ENCODE measurements at places on chromosomes 4 and X. TPM values are rescaled to one million over a fixed set of nuclear protein-coding genes. Genes with fewer than 3 reads are reported as not detected.

The FLNA gene
- total RNA-seq, result 1,023 TPM

The PABPC1L2B gene
- not detected for total RNA-seq

The ETDB gene
- total RNA-seq, result not detected

The GCNA gene
- 3.2 TPM for total RNA-seq

The ATOH1 gene
- total RNA-seq, result not detected

The GPM6B gene
- not detected for total RNA-seq
